Mammary epithelial cell (primary cell): ENCODE measurements at places on chromosomes 12 and 14. TPM values are rescaled to one million over a fixed set of nuclear protein-coding genes. Genes with fewer than 3 reads are reported as not detected.

GRCh38 chr14:36424478-36425102, 95.4 kb downstream of the NKX2-1 start:
- no peak for DNase-seq

DNA sequence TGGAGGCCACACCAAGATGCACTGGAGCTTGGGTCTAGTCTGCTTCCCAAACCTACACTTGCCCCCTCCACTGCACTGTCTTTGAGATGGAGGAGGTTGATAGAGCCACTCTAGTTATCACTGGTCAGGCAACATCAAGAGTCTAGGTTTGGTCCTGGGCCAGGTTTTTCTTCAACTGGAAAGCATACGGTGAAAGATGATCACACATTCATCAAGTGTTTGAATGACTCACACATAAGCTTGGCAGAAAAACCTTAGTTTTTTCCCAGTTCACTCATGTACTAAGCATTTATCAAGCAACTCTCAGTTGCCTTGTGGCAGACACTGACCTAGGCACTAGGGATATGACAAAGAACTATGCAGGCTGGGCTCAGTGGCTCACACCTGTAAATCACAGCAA, 84.5 kb downstream of the PLEKHG3 start:
- peak; percentile 90 for DNase-seq

GRCh38 chr14:101068313-101069227, 165.0 kb upstream of the RTL1 start:
- DNase-seq: no peak

DNA sequence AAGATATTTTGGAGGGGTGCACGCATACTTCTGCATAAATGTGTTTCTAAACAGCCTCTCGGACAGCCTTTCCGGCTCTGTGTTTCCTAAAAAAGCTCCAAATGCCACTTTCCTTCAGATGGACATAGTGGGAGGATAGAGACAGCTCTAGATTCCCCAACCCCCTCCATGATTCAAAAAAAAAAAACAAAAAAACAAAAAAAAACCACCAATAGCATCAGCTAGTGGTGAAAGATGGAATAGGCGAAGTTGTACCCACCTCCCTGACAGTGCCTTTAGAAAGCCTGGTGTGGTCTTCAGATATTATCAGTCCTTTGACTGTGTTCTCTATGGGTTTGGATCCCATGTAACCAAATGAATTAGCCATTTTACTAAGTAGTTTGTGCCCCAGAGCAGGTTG, 94.1 kb downstream of the PHETA1 start:
- no peak for DNase-seq

Gene PLEKHD1
- not detected in 2 replicates for total RNA-seq
